ENCODE measurements at places on chromosomes 12 and 14.
A peak's percentile ranks its signal among the peaks of the same experiment; 100 is the strongest.

DNA sequence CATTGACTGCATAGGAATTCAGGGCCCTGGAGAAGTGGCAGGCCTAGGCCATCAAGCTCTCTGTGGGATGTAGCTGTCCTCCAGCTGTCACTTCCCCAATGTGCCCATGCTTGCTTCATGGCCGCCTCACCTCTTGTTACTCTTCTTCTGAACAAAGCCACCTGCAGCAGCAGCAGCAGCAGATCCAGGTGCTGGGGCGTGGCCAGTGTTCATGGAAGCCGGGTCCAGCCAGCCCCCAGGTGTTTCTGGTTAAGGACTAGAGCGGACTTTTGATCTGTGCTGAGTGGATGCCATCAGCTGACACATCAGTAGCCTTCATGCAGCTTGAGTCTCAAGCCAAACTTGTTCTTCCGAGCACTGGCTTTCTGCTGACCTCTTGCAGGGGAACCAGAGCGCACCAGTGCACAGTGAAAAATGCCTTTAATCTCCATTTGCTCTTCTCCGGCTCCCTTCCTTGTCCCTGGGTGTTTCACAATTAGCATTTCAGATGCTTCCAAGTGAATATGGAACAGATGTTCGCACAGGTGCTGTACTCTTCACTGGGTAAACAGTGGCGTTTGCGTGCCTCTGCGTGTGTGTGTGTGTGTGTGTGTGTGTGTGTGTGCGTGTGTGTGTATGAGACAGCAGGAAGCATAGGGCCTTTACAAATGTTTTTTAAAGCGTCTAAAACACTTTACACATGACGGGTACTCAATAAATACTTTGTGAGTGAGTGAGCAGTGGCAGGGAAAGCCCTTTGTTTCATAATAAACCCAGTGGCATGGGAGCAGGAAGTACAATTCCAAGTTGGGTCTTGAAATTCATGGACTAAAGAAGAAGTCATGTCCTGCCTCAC lies 20.1 kb downstream of the TPCN1 start:
- peak; percentile 100 for DNase-seq

- no peak for DNase-seq
Measured at GRCh38 chr12:126708492-126708896, 1558.5 kb upstream of the TMEM132C start.

- no peak for DNase-seq
Measured at GRCh38 chr12:45339035-45339434, 123.1 kb downstream of the ANO6 start.

- DNase-seq: no peak
Measured at GRCh38 chr12:106671840-106672239, 89.0 kb downstream of the RFX4 start.

- no peak for DNase-seq
Measured at GRCh38 chr14:72518809-72519377, 375.0 kb downstream of the DPF3 start.

DNA sequence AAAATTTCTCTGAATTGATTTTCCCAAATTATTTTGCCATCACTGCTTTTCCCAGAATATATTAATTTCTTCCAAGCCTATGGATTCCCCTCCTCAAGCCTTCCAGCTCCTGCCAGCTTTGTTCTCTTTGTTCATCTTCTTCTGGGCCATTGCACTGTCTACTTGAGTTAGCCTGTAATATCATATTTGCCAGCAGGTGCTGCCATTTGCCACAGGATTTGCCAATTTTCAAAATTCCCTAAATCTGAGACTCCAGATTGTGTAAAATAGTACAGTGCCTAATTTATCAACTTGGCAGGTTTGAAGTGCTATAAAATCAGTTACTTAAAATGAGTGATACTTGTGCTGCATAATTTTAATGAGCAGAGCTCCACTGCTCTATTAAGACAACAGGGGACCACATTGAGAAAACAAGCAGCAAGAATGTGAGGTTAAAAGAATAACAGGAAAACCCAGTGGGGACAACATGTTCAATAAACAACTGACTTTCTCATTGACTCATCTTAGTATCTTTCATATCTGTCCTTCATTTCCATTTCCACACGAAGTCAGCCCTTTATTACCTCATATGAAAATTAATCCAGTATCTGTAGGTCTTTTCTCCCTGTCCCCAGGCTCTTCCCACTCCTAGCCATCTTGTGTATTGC lies 84.6 kb upstream of the CCDC196 start:
- DNase-seq: peak; percentile 41

DNA sequence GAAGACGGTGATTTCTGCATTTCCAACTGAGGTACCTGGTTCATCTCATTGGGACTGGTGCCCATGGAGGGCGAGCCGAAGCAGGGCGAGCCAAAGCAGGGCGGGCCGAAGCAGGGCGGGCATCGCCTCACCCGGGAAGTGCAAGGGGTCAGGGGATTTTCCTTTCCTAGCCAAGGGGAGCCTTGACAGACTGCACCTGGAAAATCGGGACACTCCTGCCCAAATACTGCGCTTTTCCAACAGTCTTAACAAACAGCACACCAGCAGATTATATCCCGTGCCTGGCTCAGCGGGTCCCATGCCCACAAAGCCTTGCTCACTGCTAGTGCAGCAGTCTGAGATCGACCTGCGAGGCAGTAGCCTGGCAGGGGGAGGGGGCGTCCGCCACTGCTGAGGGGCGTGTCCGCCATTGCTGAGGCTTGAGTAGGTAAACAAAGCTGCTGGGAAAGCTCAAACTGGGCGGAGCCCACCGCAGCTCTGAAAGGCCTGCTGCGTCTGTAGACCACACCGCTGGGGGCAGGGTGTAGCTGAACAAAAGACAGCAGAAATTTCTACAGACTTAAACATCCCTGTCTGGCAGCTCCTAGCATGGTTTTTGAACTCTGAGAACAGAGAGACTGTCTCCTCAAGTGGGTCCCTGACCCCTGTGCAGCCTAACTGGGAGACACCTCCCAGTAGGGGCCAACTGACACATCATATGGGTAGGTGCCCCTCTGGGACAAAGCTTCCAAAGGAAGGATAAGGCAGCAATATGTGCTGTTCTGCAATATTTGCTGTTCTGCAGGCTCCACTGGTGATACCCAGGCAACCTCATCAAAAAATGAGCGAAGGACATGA lies 77.2 kb downstream of the BAZ1A start:
- peak; percentile 2 for DNase-seq

DNA sequence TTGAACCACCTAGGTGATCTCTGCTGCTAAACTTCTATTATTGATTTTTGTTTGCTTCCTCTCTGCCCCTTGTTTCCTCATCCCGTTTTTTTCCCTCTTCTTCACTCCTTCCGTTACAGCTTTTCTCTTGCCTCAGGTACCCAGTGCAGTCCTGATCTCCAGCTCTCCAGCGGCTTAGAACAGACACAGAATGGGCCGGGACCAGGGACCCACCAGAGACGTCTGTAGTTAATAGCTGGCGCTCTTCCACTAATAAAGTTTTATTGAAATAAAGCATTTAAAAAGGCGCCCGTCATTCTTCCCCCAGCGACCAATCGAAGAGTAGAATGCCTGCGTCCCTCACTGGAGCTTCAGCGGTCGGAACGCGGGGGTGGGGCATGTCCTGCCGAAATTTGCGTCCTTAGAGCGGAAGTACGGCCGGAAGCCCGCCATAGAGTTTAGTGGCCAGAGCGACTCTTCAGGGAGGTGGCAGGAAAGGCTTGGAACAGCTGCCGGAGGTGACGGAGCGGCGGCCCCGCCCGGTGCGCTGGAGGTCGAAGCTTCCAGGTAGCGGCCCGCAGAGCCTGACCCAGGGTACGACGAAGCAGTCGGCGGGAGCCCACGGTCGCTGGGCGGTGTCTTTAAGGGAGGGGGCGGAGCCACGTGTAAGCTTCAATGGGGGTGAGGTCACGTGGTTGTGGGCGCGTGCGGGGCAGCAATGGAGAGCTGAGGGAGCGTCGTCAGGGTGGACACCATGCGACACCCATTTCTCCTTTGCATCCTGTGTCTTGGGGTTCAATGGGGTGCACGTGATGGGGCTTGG lies at the start of gene COPS7A:
Gene COPS7A (plus strand): TSS at position 440 of the 802 bp plus-strand sequence. CDS start 611 bp downstream, outside the sequence.
- peak; percentile 100 for DNase-seq

DNA sequence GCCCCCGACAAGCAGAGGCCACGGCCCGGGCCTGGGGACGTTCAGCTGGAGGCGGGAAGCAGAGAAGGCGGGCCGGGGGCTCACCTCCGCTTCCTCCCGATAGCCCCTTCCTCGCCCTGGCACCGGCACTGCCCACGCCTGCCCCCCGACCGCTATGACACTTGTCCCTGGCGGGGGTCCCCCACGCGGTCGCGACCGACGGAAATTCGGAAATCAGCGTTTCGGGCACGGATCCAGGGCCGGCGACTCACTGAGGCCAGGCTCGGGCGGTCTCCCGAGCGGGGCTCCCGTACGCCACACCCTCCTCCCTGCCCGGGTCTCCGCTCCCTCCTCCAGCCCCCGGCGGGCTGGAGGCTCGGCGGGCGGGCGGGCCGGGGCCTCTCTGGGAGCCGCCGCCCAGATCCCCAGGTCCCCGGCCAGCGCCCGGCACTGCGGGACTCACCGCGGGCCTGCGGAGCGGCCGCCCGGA lies 581 bp downstream of the PITPNM2 start:
- peak; percentile 73 for DNase-seq

DNA sequence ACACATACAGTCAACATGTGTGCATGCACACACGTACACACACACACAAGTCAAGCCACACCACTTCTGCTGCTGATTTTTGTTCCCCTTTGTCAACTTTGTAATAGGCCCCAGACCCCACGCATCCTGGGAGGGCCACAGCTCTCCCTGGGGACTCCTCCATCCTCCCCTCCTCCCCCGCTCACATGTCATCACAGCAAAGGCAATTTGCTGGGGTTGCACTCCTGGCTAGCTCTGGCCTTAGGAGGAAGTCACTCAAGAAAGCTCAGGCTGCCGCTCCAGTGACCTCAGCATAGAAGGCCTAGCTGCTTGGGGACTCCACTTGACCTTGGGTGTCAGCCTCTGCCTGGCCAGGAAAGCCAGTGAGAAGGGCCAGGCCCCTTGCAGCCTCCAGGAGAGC lies 27.2 kb downstream of the NGB start:
- no peak for DNase-seq

DNA sequence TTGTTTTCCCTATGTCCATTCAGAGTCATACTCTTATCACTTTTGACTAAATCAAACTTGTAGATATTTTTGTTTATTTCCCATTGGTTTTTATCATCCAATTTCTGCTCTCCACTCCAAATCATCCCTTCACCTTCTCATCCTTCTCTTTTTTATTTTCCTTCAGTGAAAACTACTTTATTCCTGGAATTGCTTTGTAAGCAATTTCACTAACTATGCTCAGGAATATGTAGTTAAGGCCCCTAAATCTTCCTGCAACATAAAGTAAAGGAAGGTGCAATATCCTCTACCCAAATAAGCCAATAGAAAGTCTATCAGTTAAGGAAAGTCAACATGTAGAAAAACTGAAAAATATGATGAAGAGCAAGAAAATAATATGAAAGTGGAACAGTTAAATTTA lies 308.4 kb downstream of the SEC23A start:
- no peak for DNase-seq

DNA sequence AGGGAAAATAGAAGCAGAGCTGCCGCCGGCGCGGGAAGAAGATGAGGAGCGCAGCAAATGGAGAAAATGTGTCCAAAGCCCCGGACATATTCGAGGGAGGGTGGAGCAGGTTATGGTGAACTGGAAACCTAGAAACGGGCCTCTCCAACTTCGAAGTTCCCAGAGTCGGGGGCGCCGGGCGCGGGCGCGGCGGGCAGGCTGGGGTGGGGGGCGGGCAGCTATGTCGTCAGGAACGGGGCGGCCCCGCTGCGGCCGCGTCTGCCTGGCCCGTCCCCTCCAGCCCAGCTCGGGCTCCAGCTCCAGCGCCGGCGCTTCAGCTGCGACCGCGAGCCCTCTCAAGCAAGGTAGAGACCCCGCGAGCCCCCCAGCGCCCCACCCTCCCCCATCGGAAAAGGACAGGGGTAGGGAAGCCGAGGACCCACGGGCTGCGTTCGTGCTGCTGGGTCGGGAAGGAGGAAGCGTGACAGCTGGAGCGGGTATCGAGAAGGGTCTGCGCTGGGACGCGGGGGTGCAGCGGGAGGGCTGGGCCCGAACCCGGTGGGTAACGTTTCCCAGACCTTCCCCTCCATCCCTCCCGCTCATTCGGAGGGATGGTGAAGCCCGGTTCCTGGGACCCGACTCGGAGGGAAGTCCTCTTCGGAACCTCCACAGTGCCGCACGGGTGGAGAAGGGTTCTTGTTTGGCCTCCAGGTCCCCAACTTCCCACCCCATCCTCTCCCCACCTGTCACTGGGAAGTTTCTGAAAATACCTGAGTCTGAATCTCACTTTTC lies 1.0 kb downstream of the DGKA start:
- peak; percentile 54 for DNase-seq

DNA sequence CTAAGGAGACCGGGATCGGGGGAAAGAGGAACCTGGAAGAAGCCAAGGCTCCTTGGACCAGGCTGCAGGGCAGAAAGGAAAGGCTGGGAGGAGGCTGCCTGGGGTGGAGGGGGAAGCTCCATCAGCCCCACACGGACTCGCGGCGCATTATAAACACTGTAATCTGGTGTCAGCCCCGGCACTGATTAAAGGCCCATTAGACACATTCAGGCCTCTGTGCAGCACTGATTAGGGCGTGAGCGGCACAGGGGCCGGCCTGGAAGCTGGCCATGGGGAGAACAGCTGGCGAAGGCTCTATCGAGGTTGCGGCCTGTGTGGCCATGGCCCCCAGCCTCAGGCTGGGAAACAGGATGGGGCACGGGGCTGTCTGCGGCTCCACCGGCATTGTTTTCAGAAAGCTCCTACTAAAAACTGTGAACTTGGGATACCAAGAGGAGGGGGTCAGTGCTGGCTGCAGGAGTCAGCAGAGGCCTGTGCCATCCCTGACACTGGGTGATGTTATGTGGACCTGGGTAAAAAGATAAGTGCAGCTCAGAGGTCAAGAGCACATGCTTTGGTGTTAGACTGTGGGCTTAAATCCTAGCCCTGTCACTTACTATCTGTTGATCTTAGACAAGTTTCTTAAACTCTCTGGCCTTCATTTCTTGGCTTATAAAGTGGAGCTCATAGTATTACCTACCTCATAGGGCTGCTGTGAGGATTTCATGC lies 10.6 kb downstream of the ACVRL1 start:
- no peak for DNase-seq

DNA sequence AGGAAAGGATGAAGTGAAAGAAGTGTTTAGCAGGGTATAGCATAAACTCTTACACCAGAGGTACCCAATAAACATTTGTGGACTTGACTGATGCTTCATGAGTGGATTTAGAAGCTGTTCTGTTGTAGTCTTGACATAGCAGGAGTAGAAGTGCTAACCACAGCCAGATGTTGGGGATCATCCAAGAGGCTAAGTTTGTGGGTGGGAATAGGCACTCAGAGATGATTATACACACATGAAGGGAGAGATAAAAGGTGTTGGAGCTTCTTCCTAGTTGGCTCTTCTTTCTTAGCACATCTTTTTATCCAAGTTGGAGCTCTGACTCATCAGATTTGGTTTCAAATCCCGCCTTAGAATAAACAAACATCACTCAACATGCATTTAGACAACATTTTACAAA lies 166.7 kb upstream of the E2F7 start:
- no peak for DNase-seq

- peak; percentile 74 for DNase-seq
Measured at GRCh38 chr12:76266797-76267196, 81.4 kb downstream of the BBS10 start.
